ENCODE measurements at places on chromosomes 5 and 9.

- no peak for DNase-seq
Observed at GRCh38 chr5:133356396-133356983, 255.9 kb downstream of the FSTL4 start.

DNA sequence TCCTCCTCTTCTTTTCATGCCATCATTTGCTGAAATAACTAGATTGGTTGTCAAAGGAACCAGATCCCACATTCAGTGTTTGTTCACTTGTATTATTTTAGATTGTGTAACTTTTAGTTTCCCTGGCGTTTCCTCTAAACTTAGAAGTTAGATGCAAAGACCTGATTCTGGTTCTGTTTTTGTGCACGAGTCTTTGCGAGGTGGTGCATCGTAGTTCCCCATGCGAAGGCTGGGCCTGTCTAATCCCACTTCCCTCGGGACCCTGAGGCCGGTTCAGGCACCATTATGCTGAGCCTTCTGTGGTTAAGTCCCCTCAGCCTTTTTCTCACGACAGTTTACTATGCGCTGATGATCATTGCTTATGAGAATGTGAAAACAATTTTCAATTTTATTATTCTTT lies 219.1 kb upstream of the OTULINL start:
- DNase-seq: no peak

GRCh38 chr9:27108981-27109541 lies at the start of gene TEK:
Gene TEK, plus strand, starts transcription at chr9:27109225. Its CDS starts 366 bp downstream, at chr9:27109591.
- DNase-seq: peak; percentile 51

DNA sequence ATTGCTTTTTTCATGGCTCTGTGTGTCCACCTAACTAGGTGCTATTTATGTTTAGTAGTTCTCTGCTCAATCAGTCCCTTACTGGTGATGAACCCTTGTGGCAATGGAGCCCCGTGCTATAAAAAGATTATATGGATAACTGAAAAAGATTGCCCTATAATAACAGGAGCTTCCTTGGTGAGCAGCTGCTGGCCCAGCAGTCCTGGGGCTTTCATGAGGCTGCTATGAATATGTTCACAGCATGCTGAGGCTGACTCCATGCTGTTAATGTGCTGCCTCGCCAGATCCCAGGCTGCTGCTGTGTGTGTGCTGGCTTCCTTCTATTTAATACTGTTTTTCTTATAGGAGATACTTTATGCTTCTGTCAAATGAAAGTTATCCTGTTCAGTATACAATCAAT lies 357.5 kb downstream of the TAF11L14 start:
- DNase-seq: no peak

- peak; percentile 53 for DNase-seq
Observed at GRCh38 chr9:135701959-135702721, at the start of gene KCNT1. Gene KCNT1, plus strand, starts transcription at chr9:135702185. Its CDS starts 74 bp downstream, at chr9:135702259.

DNA sequence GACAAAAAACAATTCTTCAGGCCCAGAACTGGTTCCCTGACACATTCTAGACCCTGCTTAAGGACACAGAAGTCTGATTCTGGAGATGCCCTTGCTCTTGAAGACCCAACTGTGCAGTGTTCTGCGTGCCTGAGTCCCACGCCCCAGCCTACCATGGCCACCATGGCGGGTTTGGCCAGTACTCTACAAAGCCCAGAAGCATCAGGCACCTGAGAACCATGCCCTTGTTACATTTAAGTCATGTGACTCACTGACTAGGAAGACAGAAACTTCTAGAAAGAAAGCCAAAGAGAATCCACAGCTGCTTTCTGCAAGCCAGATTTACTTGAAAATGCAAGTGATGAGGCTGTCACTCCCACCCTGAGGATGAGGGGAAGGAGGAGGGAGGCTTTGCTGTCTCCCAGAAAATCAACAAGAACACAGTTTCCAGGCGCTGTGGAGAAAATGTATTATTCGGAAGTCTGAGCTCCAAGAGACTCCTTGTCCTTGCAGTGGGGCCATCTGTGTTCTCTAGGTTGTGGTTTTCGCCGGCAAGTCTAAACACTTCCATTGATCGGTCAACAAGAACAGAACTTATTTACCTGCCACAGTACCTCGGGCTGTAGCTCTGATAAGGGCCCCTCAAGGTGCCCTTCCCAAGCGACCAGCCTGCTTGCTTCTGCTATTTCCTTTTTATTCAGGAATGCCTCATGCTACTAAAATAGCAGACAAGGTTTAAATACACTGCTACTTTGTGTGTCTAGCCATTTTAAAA lies 81.3 kb upstream of the DMRT1 start:
- DNase-seq: no peak

GRCh38 chr9:80811003-80811402 lies 878.3 kb downstream of the TLE1 start:
- DNase-seq: no peak

DNA sequence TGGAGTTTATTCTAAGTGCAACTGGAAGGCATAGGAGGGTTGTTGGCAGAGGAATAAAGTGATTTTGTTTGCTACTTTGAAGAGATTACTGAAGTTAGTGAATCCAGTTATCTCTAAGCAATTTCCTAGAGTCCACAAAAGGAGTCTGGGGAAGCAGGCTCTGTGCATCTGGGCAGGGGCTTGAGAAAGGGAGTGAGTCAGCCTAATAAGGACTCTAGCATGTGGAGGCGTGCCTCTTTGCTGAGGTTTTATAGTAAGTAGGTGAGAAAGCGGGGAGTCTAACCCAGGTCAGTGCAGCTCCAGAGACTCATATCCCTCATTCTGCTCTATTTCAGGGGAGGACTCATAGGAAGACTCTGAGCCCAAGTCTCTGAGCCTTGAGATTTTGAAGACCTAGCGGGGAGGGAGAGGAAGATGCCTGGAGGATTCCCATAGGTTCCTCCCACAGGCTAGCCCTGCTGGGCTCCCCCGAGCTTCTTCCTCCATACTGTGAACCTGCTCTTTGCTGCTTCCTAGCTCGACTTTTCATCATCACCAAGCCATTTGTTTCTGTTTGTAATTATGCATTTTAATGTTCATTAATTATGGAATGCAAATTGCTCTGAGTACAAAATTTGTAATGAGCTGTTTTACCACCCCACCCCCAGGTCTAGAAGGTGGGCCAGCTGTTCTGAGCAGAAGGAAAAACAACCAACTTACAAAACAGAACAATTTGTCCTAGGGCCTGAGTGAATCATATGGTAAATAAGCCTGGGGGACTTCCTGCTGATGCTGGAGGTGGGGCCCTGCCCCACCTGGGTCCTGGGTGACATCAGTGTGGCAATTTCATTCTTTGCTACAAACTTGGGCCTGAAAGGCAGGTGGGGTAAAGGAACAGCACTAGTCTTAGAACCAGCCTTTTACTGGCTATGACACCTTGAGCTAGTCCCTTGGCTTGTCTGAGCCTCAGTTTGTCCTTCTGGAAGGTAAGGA lies 150.2 kb downstream of the TRIM32 start:
- DNase-seq: no peak

DNA sequence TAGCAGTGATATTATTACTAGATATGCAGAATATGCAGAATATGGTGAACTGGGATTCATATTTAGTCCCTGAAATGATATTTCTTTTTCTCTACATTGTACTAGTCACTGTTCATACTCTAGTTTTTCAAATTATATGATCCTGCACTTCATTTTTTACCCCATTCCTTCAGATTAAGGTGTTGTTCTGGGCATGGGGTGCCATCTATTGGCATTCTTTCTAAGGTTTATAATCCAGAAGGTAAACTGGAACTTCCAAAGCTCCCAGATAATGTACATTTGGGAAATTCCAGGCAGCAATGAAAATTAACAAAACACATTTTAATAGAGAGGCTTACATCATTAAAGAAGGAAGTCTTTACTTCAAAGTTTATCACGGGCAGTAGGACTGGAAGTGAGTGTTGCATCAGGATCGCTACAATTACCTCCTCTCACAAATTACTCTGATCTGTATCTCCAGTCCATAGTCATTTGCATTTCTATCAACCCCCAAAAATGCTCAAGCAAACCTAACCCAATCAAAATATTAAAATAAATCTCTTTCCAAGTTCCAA lies 12.5 kb downstream of the RFX3 start:
- no peak for DNase-seq

DNA sequence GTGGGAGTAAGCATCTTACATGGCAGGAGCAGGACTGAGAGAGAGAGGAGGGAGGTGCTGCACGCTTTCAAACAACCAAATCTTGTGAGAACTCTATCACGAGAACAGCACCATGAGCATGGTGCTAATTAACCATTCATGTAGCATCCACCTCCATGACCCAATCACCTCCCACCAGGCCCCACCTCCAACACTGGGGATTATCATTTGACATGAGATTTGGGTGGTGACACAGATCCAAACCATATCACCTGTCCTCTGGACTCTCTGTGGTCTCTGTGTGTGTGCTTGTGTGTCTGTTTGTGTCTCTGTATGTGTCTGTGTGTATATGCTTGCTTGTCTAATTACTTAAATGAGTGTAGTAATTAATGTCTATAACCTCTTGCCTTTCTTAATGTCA lies 31.1 kb downstream of the SEC61B start:
- DNase-seq: no peak

DNA sequence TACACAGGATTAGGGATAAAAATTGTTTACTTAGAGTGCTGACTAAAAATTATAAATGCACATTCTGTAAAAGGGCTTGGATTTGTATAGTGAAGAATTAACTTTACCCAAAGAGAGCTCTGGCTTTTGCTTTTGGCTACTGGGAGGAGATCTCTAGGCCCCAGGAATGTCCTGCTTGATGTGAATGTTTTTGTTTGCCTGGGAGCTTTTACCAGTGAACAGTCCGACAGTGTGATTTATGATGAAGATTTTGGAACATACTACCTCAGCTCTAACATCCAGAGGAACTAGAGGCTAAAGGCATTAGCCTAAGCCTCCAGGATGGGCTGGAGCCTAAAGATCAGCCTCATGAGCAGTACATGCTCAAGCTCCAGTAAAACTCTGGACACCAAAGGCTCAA lies 103.7 kb upstream of the RFX3 start:
- no peak for DNase-seq

GRCh38 chr9:134807716-134808446 lies 72.7 kb upstream of the FCN2 start:
- peak; percentile 44 for DNase-seq

DNA sequence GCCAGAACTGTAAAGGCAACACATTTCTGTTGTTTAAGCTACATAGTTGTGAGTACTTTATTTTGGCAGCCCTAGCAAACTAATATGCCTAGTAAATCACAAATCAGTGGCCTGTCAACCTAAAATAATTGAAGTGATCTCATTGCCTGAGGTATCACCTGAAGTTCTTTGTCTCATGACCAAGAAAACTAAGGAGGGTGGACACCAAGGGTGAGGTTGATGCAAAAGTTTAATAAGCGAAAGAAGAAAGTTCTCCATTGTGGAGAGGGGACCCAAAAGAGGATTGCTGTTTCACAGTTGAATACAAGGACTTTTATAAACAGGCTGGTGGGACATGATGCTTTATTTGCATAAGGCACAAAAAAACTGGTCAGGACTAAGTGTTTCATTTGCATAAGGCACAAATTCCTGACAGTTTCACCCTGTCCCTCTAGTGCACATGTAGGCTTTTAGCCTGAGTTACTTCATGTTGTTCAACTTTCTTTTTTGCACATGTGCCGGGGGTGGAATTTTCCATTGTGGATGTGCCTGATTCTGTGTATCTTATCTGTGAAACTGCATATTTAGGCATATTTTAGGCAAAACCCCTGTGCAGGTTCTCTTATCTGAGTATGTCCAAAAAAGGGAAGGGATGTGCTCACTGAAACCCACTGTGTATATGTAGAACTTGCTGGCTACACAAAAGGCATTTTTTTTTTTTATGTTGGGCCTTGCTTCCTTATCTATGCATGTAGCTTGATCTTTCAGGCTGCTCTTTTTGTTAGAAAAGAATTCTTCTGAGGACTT lies 108.6 kb upstream of the RAI14 start:
- no peak for DNase-seq

DNA sequence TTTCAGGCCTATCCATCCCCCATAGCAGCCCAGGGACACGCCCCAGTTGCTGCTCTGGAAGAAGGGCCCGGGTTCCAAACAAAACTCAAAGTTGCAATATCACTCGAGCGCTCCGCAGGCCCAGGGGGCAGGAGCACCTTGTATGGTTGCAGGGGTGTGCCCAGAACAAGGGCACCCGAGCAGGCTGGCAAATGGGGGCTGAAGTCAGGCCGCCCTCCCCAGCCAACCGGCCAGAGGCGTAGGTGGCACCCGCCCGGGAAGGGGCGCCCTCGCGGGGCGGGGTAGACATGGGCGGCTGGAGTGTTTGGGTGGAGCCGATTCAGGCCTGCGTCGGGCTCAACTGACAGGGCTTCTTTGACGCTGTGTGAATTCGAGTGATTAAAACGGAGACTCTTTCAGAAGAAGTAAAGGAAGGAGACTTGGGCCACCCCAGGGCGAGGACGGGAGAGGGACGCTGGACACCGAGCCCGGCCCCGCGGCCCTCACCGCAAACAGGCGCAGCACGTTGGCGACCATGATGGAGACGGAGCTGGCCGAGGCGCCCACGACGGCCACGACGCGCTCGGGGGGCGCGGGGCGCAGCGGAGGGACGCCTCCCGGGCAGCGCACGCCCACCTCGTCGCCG lies 1.1 kb downstream of the GRM6 start:
- DNase-seq: no peak

- DNase-seq: no peak
Observed at GRCh38 chr5:61953913-61954312, 352.1 kb upstream of the KIF2A start.

- DNase-seq: peak; percentile 54
Observed at GRCh38 chr9:4985386-4986266, 554 bp downstream of the JAK2 start.

- DNase-seq: no peak
Observed at GRCh38 chr5:135999406-136000139, 29.2 kb upstream of the TGFBI start.

- peak; percentile 54 for DNase-seq
Observed at GRCh38 chr5:115461506-115462290, 82.9 kb downstream of the FEM1C start.

- DNase-seq: no peak
Observed at GRCh38 chr5:141639357-141640050, 2.7 kb downstream of the RELL2 start.

- DNase-seq: no peak
Observed at GRCh38 chr5:107820429-107820828, 149.7 kb upstream of the EFNA5 start.

DNA sequence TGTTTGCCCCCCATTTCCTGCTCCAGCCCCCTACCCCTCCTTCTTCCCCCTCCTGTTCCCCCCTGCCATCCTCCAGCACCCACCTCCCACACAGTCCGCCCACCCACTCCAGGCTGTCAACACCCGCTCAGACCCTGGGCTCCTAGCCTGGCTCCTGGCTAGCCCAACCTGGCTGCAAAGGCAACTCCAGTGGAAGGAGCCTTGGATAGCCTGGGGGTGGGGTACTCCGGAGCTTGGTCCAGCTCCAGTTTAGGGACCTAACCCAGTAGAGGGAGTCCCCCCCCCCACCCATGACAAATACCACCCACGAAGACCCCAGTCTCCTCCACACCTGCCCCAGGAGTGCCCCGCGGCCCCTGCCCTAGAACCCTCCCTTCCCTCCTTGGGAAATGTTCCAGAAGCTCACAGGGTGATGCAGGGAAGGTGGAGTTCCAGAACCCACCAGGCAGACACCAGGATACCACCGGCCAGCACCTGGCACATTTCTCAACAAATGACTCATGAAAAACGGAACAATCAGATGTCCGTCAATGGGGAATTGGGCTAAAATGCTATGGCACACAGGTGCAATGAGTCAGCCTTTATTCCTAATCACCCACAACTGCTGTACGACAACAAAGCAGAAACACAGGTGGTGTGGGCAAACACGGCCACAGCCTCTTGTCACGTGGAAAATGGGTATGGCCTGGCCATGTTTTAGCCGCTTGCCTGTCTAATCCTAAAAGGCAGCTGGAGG lies 901 bp upstream of the SLC12A7 start:
- no peak for DNase-seq
